ENCODE measurements at places on chromosomes 4 and X.
A peak's percentile ranks its signal among the peaks of the same experiment; 100 is the strongest.

DNA sequence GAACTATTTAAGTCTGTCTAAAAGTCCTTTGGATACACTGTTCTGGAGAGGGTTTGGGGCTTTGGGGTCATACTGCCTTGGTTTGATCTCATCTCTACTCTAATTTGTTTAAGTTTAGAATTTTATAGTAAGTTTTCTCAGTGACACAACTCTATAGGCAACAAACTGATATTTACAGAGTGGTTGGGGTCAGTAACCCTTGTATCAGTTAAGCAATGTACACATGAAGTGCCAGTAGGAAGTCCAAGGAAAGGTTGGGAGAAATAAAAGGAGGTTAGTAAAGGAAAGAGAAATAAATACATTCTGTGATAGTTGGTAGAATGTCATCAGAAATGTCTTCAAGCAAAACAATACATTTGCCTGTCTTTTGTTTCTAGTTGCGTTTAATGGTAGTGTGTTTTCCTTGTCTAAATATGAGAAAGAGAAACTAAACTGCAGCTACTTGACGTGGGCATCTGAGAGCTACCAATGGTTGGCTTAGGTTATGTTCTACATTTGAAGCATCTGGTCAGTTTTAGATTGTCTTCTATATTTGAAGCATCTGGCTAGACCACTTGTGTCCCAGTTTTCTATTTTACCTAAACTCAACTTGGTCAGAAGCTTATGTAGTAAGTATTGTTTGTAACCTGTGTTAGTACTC, 6.9 kb downstream of the ATP7A start:
- no peak for DNase-seq

- no peak for DNase-seq
Observed at GRCh38 chrX:112071132-112071531, 11.4 kb downstream of the TRPC5 start.

DNA sequence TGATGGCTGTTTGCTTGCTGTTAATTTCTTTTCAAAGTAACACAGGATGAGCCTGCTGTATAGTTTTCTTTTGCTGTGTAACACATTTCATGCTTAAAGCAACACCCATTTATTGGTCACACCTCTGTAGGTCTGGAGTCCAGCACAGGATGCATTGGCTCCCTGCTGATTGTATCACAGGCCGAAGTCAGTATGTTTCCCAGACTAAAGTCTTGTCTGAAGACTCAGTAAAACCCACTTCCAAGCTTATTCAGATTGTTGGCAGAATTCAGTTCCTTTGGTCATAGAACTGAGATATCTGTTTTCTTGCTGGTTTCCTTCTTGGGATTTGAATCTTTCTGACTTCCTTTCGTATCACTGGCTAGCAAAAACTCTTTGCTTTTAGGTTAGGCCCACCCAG, 54.3 kb downstream of the LRP2BP start:
- no peak for DNase-seq

DNA sequence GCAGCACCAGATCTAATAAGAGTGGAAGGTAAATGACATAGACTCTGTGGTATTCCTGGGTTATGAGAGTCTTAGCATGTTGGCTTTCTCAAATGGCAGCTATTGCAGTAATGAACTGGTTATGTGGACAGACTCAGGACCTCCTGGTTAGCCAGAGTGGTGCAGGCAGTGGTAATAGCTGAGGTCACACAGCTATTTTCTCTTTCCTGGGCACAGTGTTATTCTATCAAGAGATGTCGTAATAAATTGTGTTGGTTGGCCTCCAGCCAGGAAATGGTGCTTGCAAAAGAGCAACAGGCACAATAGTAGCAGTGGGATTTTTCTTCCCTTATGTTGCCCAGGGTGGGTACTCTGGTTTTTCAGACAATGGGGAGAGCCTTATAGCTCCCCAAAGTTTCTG, 279.2 kb upstream of the FGF16 start:
- peak; percentile 51 for DNase-seq

DNA sequence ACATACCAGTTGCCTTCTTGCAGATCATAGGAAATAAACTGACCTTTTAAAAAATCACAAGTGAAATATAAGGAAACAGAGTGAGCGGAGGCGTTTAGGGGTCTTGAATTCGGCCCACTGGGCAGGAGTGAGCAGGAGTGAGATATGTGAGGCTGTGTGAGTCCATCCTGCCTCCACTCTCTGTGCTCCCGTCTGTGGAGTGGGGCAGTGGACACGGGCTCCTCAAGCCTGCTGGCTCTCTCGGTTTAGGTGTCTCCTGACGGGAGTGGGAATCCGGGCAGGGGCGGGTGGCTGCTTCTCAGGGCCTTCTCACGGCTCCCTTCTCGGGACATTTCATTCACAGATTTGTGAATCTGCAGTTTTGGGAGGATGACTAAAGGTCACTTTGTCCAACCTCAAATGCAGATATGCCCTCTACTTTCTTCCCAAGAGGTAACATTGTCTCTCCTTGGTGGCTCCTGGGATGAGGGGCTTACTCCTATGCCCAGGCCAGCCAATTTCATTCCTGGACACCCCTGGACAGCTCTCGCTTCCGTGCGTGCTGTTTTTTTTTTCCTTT, 27.6 kb downstream of the CYTL1 start:
- DNase-seq, result no peak

GRCh38 chr4:20464381-20464780, 212.7 kb downstream of the SLIT2 start:
- DNase-seq, result no peak

- DNase-seq, result no peak
Observed at GRCh38 chrX:20143561-20143960, 1.9 kb upstream of the EIF1AX start.

DNA sequence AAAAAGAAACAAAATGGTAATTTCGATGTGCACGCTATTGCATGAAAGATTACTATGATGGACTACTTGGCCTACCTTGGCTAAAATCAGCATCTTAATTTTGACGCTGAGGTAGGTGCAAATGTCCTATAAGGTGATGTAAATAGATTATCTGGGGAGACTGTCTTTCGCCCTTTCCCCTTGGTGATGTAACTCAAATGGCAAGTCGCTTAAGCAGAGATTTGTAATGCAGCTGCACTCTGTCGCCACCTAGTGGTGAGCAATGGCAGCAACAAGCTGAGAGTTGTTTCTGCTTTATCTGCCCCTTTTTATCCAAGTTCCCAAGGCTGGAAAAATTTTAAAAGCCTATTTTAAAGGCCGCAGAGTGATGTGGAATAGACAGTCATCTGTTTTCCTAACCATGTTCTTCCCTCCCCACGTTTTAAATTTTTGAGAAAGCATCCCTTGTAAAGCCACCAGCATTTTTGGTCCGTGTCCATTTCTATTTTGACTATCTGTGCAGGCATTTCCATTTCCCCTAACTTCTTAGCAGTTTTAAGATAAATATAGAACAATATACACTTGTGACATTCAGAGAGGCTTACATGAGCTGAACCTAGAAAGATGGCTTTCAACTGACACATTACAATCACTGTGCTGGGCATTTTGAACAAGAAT, 62.4 kb upstream of the PDLIM3 start:
- peak; percentile 88 for DNase-seq

DNA sequence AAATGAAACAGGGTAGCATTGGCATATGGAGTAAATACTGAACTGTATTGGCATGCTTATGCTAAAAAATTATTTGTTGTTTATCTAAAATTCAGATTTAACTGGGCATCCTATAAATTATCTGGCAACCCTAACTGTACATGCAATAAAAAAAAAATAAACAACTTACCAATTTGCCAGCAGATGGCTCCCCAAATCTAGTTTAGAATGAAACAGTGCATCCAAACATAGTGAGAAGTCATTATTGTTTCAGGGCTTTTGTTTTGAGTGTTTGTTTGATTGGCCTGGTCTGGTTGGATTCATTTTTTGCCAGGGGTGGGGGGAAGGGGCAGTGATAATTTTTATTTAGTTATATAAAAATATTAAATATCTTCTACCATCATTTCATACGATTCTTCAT, 12.8 kb upstream of the NSUN7 start:
- no peak for DNase-seq

DNA sequence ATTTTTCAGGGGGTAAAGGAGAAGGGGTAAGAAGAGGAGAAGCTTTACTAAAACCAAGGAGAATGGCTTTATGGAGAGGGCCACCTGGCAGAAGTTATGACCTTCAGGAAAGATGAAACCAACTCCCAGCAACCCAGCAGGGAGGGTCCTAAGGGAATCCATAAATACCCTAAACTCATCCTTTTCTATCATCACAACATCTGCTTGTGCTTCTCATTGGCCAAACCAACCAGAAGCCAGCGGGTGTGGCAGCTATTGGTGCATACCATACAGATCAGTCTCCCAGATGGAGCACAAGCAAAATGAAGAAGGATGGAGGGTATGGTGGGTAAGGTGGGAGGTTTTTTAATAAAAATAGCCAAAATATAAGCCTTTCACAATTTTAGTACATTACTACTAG, 58.5 kb upstream of the ARSJ start:
- DNase-seq, result no peak

DNA sequence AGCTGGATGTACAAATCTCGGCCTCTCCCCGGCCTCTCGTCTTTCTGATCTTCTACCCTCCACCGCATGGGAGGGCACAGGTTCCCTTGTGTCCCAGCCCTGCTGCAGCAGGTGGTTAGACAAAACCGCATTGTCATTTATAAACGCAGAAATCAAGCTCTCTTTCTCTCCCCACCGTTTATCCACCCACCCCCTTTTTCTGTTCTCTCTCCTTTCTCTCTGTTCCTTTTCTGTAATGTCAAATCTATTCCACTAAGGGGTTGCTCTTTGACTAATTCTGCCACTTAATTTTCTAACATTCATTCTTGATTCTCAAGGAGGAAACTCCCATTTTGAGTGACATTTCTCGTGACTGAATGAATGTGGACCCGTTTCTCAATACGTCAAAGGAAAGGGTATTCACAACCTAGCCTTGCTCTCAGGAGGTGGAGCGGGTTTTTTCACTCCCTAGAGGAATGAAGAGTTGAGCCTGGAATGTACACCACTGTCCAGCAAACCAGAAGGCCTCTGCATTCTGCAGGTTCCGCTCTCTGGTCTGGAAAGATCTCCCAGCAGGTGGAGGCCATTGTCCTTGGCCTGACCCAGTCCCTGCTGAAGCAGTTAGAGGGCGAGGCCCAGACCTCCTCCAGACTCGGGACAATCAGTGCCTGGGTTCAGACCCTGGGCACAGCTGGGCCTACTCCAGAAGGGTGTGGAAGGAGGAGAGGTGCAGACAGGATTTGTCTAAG, 70.9 kb upstream of the ENPP6 start:
- no peak for DNase-seq

GRCh38 chrX:38806875-38807621, 5.8 kb downstream of the MID1IP1 start:
- DNase-seq, result no peak

- no peak for DNase-seq
Observed at GRCh38 chr4:145618210-145618931, 814 bp upstream of the MMAA start.

GRCh38 chr4:71545168-71545567, 206.3 kb downstream of the SLC4A4 start:
- no peak for DNase-seq

GRCh38 chr4:119480331-119480730, 148.3 kb downstream of the PDE5A start:
- no peak for DNase-seq

DNA sequence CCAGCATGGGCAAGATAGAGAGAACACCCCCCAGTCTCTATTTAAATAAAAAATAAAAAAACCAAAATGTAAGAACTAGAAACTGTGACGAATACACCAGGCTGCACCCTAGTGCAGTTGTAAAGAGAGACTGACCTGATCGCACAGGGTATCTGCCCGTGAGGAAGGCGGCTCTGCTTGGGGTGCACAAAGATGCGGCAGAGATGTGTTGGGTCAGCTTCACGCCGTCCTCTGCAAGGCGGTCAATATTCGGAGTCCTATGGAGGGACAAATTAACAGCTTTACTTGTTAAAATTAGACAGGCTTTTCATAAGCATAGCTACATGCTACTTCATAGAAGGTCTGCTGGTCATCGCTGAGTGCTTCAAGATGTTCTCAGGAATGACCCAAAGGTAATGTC, 26.1 kb upstream of the ARSD start:
- no peak for DNase-seq

DNA sequence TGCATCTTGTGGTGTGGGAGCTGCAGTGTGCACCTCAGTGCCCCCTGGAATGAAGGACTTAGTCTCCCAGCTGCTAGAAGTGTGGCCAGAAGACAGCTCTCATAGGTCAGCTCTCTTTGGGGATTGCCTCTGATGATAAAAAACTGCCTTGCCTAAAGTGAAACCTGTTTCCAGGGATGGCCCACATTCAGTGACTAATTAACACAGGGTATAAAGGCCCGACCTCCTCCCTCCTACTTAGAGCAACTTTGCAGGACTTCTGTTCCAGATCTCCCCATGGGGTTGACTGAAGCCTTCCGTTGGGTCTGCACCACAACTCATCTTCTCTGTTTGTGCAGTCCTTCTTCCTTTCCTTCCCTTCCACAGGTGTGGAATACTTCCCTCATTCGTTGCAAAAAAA, 53.2 kb downstream of the SPINK2 start:
- no peak for DNase-seq

DNA sequence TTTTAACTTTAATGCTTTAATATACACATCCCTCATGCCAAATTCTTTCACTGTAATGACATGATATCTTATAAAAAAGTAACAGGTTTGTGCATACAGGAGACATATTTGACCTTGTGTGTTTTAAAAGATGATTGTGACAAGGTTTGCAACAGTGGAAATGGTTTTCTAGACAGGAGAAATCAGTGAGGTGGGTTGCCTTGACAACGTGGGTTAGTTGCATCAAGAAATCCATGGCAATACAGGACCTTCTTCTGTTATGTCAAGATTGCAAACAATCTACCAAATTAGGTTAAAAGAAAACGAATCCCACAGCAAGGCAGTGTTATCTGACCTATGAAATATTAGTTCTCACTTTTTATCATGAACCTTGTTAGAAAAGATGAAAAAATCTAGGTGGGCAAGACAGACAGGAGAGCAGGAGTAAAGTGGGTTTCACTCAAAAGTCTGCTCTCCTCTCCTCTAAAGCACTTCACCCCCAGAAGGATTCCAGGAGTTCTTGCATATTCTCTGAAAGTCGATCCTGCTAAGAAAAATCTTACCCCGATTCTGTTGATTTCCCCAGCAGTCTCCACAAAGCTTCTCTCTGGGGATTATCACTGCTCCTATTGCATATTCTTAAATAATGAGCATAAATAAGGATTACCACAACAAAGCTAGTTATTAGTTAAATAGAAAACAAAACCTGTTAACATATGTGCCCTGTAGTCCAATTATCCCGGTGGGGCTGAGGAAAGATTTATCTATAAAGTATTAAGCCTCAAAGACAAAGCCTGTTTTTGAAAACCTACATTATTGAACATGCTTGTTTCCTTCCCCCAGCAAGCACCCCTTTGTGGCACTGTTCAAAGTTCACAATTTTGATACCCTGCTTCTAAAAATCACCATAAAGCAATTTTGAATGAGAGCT, 71.0 kb downstream of the TMA16 start:
- DNase-seq, result no peak

GRCh38 chr4:14096396-14096965, 469.0 kb upstream of the BOD1L1 start:
- DNase-seq, result no peak
